ENCODE measurements at places on chromosomes 3 and 15.
A peak's percentile ranks its signal among the peaks of the same experiment; 100 is the strongest.

- no peak for DNase-seq
Measured at GRCh38 chr15:61396235-61396919, 167.3 kb upstream of the RORA start.

GRCh38 chr3:105233010-105233409 is 133.7 kb upstream of the ALCAM start:
- DNase-seq, result no peak

GRCh38 chr3:27521179-27521871 is 37.1 kb upstream of the SLC4A7 start:
- peak; percentile 35 for DNase-seq

DNA sequence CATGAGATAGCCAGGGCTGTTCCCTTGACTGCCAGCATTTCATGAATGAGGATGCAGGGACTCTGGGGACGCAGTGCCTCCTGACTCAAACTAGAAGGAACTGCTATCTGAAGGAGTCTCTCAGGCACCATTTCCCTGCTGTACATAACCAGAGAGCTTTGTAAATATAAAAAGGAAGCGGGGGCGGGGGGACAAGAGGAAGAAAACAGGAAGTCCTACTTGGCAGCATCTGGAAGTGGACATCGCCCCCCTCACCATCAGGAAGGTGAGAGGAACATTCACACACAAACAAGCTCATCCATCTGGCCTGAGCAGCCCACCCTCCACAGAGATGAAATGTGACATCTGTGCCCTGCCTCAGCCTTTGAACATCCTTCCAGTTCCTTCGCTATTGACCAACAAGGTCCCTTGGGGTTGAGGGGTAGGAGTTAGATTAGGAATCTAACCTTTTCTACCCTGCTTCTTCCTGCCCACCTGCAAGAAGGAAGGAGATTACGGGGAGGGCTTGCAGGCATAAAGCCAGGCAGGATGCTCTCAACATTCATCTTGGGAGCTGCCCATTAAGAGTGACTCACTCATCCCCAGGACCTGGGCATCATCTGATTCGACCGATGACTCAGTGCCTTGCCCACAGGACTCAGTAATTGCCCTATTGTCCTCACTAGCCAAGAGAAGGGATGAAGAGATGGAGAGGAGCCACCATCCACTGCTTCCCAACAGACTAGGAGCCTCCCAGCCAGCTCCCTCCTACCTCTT is 31.9 kb downstream of the SH3BP5 start:
- DNase-seq, result no peak

- no peak for DNase-seq
Measured at GRCh38 chr3:113758389-113759024, 11.7 kb downstream of the ATP6V1A start.

DNA sequence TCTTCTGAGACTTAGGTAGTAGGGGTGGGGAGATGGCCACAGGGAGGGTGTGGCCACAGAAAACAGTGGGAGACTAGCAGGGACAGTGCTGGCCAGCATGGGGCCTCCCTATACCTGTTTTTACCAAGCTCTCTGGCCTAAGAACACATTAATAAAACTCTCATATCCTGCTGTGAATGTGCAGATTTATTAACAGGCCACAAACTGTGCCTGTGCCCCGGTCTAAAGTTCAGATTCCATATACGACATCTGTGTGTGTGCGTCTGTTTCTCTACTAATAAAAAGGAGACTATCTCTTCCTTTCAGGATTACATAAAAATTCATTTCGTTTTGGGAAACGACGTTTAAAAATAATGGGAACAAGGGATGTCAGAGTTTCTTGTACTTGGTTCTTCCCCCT is 92.8 kb upstream of the ADAMTS17 start:
- DNase-seq, result no peak

GRCh38 chr3:192597506-192597905 is 129.8 kb downstream of the FGF12 start:
- DNase-seq, result no peak

GRCh38 chr3:126684218-126684751 is 19.8 kb upstream of the CHCHD6 start:
- no peak for DNase-seq

- DNase-seq, result no peak
Measured at GRCh38 chr3:24483873-24484272, 10.8 kb downstream of the THRB start.

DNA sequence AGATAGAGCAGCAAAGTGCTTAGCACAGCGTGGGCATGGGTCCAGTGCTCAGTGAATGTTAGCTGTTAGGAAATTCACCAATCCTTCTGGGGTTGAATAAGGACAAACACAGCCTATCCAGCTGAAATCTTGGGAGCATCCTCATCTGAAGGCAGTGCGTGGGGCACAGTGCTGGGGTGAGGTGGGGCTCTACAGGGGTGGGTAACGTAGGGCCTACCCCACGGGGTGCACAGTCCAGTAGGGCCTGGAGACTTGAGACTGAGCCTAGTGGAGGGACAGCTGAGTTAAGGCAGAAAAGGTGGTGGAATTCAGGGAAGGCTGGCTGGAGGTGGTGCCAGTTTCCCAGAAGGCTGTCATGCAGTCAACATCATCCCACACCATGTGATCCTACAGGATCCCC is 73.0 kb downstream of the ISG20 start:
- no peak for DNase-seq

GRCh38 chr15:84785053-84785452 is 32.1 kb upstream of the ALPK3 start:
- DNase-seq, result no peak

DNA sequence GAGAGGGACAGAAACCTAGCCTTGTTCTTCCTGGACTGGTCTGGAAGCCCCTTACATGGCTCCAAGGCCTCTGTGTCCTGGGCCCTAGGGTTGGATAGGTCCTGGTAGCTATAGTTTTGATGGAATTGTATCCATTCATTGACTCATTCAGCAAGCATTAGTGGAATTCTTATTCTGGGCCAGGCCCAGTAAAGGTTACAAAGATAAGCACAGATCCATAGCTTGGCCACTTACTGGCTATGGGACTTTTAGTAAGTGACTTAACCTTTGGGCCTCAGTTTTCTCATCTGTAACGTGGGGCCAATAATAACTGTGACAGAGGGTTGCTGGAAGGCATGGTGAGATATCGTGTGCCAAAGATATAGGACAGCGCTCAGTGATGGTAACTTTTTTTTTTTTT is 13.6 kb upstream of the DAG1 start:
- DNase-seq, result no peak

GRCh38 chr3:13963137-13963886 is 83.4 kb upstream of the WNT7A start:
- peak; percentile 0 for DNase-seq
